T-helper 17 cell (primary cell): ENCODE measurements at places on chromosomes 7 and 10. TPM values are rescaled to one million over a fixed set of nuclear protein-coding genes. Genes with fewer than 3 reads are reported as not detected.

The MKX gene
- not detected for total RNA-seq

The GRK5 gene
- 28.5 TPM for total RNA-seq

The HOGA1 gene
- total RNA-seq, result not detected

The CAV1 gene
- 0.57 TPM for total RNA-seq

The ZNF716 gene
- total RNA-seq, result not detected

The GIMAP7 gene
- 62.7 TPM for total RNA-seq

The PTPRE gene
- 54.8 TPM for total RNA-seq

The HOXA10 gene
- total RNA-seq, result not detected

The GSDME gene
- total RNA-seq, result not detected

The ITIH5 gene
- not detected for total RNA-seq

The UPK3BL2 gene
- 52.5 TPM for total RNA-seq

The PLAC9 gene
- not detected for total RNA-seq

DNA sequence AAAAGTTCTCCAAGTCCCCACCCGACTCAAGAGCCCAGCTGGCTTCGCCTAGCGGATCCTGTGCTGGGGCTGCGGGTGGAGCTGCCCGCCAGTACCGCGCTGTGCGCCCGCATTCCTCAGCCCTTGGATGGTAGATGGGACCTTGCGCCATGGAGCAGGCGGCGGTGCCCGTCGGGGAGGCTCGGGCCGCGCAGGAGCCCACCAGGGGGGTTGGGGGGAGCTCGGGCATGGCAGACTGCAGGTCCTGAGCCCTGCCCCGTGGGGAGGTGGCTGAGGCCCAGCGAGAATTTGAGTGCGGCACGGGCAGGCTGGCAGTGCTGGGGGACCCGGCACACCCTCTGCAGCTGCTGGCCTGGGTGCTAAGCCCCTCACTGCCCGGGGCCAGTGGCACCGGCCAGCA lies 57.0 kb downstream of the TBC1D12 start:
- H3K4me3 ChIP-seq, result no peak overlapping the region
- H3K27me3 ChIP-seq, result peaks cover 5% of the 10 kb centered on the region
- no peaks in the 10 kb centered on the region for H3K4me1 ChIP-seq
- DNase-seq, result no peak
- H3K36me3 ChIP-seq, result no peaks in the 10 kb centered on the region

- peaks cover 75% of the 10 kb centered on the region for H3K27me3 ChIP-seq
- H3K4me1 ChIP-seq, result no peaks in the 10 kb centered on the region
- H3K36me3 ChIP-seq, result peaks cover 2% of the 10 kb centered on the region
- H3K27ac ChIP-seq, result no peak overlapping the region
- no peak for DNase-seq
Measured at GRCh38 chr10:115063701-115064658, 29.2 kb upstream of the ATRNL1 start.

DNA sequence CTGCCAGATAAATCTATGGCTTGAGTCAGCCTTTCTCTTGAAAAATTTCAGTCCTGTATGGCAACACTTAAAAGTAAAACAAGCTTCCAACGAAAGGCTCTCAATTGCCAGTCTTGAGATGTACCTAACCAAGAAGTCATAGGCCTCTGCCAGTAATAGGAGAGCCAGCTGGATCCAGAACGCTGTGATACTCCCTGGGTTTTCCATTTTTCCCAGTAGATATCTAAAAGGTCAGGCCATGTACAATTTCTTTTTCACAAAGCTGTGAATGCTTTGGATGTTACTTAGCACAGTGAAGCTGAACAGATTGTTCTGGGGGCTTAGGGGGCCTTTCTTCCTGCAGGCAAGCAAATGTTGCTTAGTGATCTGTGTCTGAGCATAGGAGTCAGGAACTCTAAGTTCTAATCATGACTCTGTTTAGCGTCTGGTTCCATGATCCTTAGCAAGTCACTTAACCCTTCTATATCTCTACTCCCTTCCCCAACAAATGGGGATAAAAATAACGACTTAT lies 86.5 kb downstream of the ARMH3 start:
- no peak for DNase-seq
- H3K36me3 ChIP-seq, result peaks cover 13% of the 10 kb centered on the region
- H3K27me3 ChIP-seq, result no peaks in the 10 kb centered on the region
- no peak overlapping the region for H3K27ac ChIP-seq
- H3K4me3 ChIP-seq, result no peak overlapping the region
- peaks cover 25% of the 10 kb centered on the region for H3K4me1 ChIP-seq

DNA sequence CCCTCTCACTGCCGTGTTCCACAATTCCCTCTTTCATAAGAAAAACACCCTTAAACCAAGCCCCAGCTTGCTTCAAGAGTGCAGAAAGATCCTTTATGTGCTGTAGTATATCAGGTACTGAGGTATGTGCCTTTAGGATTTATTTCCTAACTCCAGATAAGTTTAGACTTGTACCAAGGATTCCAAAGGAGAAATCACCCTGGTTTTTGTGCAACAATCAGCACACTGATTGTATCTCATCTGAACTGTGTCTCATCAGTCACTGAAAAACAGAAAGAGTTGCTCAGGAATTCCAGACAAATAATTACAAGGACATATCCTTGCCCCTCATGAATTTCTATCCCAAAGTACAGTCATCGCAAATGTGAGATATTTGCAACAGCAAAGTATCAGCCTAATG lies 77.2 kb upstream of the PTPRZ1 start:
- H3K4me1 ChIP-seq, result no peaks in the 10 kb centered on the region
- DNase-seq, result no peak
- no peaks in the 10 kb centered on the region for H3K36me3 ChIP-seq
- H3K27me3 ChIP-seq, result no peaks in the 10 kb centered on the region

DNA sequence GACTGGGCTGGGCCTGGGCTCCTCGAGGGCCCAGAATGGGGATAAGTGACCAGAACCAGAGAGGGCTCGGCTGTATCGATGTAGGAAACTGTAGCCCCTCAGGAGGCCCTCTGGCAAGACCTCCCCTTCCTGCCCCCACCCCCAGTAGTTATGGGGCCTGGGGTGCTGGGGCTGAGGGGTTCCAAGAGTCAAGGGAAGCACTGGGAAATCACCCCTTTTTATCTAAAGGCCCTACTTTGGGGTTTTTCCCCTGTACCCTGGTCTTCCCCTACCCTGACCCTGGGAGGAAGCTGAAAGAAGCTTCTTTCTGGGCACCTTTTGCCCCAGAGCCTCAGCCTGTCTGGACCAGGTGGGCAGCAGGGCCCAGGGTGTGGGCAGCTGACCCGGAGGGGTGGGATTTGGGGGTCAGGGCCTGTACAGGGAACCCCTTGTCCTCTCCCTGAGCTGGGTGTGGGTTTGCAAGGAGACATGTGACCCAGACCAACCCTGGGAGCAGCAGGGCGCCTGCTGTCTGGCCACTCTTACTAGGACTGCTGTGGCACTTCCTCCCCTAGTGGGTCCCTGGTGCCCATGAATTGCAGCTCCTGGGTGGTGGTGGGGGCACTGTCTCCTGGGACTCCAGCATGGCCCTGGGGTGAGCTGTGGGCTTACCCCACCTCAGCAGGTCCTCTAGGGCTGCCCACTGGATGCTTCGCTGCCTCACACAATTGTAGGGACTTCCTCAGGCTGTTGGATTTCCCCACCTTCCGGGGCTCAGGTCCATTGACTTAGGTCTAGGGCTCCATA lies 1.5 kb downstream of the IRF5 start:
- peaks cover 4% of the 10 kb centered on the region for H3K36me3 ChIP-seq
- peak overlapping the region; percentile 95 for H3K27ac ChIP-seq
- DNase-seq, result no peak
- peak overlapping the region; percentile 99 for H3K4me3 ChIP-seq
- H3K27me3 ChIP-seq, result no peaks in the 10 kb centered on the region

DNA sequence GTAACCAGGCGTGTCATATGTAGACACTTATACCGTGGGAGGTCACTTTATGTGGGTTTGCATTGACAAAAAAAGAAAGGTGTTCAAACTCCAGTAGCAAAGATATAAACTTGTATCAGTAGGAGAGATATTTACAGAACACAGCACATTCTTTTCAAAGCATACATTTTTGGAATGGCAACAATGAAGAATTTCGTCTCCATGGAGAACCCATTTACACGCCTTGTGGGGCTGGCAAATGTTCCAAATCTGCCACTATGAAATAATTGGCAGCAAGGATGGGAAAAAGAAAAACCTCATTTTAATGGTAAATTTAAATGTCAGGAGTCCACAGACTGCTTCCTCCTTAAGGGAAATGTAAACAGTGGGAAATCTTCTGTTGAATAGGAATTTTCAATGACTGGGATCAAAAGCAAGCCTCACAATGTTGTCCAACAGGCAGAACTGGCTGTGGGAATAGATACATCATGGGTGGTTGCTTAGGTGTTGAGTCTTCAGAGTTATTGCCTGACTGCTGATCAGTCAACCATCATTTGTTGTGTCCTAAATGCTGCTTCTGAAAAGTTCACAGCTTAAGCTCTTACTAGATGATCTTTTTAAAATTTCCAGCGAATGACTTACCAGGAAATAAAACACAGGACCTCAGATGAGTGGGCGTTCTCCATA lies 256.6 kb upstream of the SEMA3C start:
- H3K4me1 ChIP-seq, result no peaks in the 10 kb centered on the region
- H3K36me3 ChIP-seq, result no peaks in the 10 kb centered on the region
- no peak for DNase-seq
- H3K27me3 ChIP-seq, result no peaks in the 10 kb centered on the region
- H3K27ac ChIP-seq, result no peak overlapping the region

DNA sequence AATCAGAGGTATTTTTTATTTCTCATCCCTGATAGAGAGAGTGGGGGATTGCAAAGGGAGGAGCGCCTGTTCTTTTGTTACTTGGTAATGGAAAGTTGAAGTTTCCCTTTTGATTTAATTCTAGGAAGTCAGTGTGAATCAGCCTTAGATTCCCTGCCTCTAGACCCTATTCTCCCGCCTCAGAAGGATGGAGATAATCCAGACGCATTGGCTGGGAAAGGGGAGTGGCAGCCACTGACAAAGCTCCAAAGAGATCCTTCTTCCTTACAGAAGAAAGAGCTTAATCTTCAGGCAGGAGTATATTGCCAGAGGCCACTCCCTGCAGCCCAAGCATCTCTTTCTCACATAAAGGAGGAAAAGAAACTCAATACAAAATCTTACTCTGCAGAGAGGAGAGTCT lies 122.3 kb upstream of the GALNT17 start:
- no peak overlapping the region for H3K27ac ChIP-seq
- H3K27me3 ChIP-seq, result no peaks in the 10 kb centered on the region
- DNase-seq, result no peak
- H3K4me1 ChIP-seq, result no peaks in the 10 kb centered on the region
- H3K4me3 ChIP-seq, result no peak overlapping the region

- no peak overlapping the region for H3K4me3 ChIP-seq
- no peaks in the 10 kb centered on the region for H3K4me1 ChIP-seq
- H3K27ac ChIP-seq, result no peak overlapping the region
- peaks cover 17% of the 10 kb centered on the region for H3K27me3 ChIP-seq
Measured at GRCh38 chr10:12971001-12971788, 30.3 kb downstream of the CCDC3 start.

GRCh38 chr10:97842656-97843280 lies 6.9 kb upstream of the GOLGA7B start:
- no peaks in the 10 kb centered on the region for H3K27me3 ChIP-seq
- H3K4me1 ChIP-seq, result peaks cover 8% of the 10 kb centered on the region
- H3K27ac ChIP-seq, result no peak overlapping the region
- H3K36me3 ChIP-seq, result no peaks in the 10 kb centered on the region
- H3K4me3 ChIP-seq, result no peak overlapping the region

DNA sequence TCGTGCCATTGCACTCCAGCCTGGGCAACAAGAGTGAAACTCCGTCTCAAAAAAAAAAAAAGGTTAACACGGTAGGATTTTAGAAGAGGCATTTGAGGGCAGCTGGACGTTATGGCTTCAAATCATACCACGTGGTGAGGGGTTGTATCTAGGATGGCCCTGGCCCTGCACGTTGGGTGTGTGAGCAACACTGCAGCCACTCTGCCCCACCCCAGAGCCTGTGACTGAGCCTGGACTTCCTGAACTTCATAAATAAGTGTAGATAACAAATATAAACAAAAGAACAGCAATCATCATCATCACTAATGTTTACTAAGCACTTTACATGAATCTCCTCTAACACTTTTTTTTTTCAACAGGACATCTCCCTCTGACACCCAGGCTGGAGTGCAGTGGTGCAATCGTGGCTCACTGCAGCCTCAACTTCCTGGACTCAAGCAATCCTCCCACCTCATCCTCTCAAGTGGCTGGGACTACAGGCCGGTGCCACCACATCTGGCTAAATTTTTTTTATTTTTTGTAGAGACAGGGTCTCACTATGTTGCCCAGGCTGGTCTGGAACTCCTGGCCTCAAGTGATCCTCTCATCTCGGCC lies 169.5 kb upstream of the FRMD4A start:
- DNase-seq, result no peak
- H3K27ac ChIP-seq, result peak overlapping the region; percentile 84
- no peaks in the 10 kb centered on the region for H3K27me3 ChIP-seq

DNA sequence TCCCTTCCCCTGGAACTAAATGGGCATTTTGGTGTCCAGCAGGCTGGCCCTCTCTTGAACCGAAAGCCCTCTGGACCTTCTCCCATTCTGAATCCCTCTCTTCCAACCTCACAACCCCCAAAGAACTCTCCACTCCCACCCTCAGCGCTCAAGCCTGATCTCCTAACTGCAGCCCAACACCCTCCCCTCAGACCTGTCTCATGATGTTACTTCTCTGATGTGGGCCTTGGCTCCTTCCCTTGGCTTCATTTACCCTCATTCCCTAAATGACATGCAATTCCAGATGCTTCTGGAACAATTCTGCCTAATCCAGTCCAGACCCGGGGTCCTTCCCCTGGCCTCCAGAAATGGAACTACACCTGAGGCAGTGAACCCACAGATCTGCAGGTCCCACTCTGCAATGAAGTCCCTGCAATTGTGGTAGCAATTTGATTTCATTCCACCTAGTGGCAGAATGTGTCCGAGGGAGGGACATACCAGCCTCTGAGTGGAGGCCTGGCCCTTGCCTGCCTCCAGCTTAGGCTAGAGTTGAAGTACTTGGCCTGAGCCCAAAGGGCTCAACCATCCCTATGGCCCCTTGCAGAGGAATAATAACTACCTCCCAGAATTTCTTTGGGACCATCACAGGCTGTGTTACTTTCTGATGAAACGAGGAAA lies 4.1 kb upstream of the CEP41 start:
- H3K4me1 ChIP-seq, result peaks cover 14% of the 10 kb centered on the region
- DNase-seq, result no peak
- H3K27me3 ChIP-seq, result peaks cover 14% of the 10 kb centered on the region
- peaks cover 3% of the 10 kb centered on the region for H3K36me3 ChIP-seq
- no peak overlapping the region for H3K4me3 ChIP-seq

GRCh38 chr7:108463613-108464012 lies 7.4 kb upstream of the NRCAM start:
- H3K27me3 ChIP-seq, result peaks cover 26% of the 10 kb centered on the region
- no peaks in the 10 kb centered on the region for H3K4me1 ChIP-seq
- H3K4me3 ChIP-seq, result no peak overlapping the region

DNA sequence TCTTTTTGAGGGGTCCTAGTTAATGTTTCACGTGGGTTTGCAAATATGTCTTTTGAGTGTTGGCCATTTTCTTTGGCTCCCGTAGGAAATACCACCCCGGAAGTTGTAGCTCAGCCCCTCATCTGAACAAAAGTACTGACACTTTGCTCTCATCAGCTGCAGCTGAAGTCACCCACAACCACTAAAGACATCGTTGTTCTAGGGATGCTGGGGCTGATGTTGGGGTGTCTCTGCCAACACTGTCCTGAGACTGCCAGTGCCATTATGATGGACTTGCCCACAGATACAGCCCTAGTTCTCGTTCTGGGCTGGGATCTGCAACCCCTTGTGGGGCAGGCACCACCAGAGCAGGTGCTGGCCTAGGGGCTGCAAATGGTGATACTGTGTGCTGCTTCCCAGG lies 82.6 kb upstream of the ARHGAP21 start:
- H3K36me3 ChIP-seq, result no peaks in the 10 kb centered on the region
- H3K27me3 ChIP-seq, result no peaks in the 10 kb centered on the region
- no peak for DNase-seq
- no peak overlapping the region for H3K4me3 ChIP-seq
- no peak overlapping the region for H3K27ac ChIP-seq
